Stimulated activated CD8-positive, alpha-beta memory T cell treated with anti-CD3 and anti-CD28 coated beads, Interleukin-2, amount 100 ng/mL, for 1 hour (primary cell): ENCODE measurements at places on chromosomes 5 and 9.

GRCh38 chr9:9790216-9790872, 822.5 kb downstream of the PTPRD start:
- no peak for DNase-seq

GRCh38 chr9:120892748-120893610, 16.0 kb upstream of the PHF19 start:
- DNase-seq: no peak

DNA sequence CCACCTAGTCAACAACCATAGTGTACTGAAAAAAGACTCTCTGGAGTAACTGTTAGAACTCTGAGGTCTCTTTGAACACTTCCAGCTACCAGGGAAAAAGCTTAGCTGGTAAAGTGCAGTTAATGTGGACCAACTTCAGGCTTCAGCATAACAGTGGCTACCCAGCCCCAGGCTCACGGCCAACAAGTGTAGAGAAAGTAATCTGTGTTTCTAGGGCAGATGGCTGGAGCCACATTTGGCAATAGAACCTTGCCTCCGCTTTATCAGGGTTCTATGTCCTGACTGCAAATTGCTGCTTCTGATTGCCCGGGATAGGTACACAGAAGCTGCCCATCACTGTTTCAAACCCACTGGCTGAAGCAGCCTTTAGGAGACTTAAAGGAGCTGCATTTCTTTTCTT, 76.0 kb upstream of the SIMC1 start:
- no peak for DNase-seq

- no peak for DNase-seq
Measured at GRCh38 chr9:20997503-20998076, 33.9 kb downstream of the HACD4 start.

DNA sequence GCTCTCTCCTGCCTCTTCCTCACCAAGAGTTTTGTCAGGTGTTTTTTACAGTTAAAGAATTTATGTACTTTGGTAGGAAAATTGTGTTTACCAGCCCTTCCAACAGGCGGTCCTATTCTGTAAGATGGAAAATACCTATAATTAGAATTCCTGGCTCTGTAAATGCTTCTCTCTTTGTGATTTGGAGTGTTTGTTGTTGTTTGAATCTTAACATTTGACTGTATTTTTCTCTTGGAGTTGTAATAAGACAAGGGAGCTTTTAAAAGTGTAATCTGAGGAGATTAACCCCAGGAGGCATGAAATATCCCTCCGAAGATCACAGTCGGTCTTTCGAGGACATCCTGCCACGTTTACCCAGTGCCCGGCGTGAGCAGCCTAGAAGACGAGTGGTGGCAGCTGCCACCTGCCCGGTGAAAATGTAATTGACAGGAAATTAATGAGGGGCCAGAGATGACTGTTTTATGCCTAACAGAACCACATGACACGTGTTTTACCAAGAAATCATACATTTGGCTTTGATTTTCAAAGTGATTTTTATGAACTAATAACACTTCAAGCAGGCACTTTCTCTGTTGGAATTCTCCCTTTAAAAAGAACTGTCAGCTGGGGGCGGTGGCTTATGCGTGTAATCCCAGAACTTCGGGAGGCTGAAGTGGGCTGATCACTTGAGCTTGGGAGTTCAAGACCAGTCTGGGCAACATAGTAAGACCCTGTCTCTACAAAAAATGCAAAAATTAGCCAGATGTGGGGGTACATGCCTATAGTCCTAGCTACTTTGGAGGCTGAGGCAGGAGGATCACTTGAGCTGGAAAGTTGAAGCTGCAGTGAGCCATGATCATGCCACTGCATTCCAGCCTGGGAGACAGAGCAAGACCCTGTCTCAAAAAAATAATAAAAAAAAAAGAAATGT, 20.0 kb downstream of the ANKRD33B start:
- DNase-seq: no peak

DNA sequence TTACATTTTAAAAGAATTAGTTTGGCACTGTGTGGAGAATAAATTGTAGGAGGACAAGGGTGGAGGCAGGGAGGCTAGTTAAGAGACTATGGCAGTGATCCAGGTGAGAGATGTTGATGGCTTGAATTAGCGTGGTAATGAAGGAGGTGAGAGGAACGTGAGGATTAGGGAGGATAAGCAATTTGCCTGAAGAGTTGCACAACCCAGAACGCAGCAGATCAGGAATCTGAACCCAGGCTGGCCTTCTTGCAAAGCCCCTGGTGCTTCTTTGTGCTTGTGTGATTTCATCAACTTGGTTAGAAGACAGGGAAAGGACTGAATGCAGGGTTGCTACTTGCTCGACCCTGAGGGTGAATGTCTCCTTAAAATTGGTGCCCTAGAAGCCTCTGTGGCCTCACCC, 6.9 kb upstream of the SCAMP1 start:
- no peak for DNase-seq

DNA sequence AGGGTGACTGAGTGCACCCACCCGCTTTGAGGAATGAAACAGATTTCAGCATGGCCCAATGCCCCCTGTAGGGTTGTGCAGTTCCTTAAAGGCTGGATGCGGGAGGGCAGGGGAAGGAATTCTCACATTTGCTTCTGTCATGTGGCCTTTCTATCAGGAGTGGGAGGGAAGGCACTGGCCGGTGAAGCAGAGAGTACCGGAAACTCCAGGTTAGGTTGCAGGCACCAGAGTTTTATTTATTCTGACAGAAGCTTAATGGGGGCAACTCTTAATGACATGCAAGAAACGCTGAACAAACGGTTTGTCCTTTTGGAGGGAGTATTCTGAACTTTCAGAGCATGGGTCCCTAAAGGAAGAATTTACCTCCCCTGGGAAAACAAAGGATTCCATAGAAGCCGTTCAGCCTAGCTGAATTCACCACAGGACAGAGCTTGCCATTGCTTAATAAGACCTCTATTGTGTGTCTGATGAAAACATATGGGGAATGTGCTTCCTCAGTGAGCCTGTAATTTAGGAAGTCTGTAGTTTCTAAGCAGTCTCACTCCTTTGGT, 44.1 kb upstream of the EQTN start:
- no peak for DNase-seq

GRCh38 chr5:74952406-74952805, 86.2 kb upstream of the FAM169A start:
- no peak for DNase-seq

- DNase-seq: no peak
Measured at GRCh38 chr9:5264219-5264595, 33.0 kb downstream of the INSL4 start.

GRCh38 chr9:76027416-76027815, 136.9 kb downstream of the PCSK5 start:
- no peak for DNase-seq

- no peak for DNase-seq
Measured at GRCh38 chr5:111256128-111256527, 31.9 kb downstream of the CAMK4 start.

GRCh38 chr5:181152406-181152805, 5.0 kb downstream of the OR2V2 start:
- no peak for DNase-seq

DNA sequence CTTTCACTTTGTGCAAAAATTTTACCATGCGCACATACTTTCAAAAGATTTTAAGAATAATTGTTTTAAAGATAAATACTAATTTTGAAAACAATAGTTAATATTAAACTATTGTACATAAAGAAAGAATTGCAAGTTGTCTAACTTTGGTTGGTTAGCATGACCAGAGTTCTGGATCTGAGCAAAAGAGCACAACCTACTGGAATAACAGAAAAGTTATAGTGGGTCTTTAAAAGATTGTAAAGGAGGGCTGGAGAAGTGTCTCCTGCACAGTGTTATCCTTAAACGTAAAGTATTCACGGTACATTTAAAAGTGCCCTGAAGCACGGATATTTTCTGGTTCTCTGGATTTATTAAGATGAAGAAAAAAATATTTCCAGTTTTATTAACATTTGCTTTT, 70.6 kb downstream of the GLIS3 start:
- no peak for DNase-seq

GRCh38 chr9:68462105-68462775, 78.4 kb downstream of the TMEM252 start:
- no peak for DNase-seq

GRCh38 chr9:132411091-132411508, 1.1 kb downstream of the CFAP77 start:
- DNase-seq: peak; percentile 26

GRCh38 chr9:72790989-72791388, 161.9 kb downstream of the ALDH1A1 start:
- DNase-seq: no peak

DNA sequence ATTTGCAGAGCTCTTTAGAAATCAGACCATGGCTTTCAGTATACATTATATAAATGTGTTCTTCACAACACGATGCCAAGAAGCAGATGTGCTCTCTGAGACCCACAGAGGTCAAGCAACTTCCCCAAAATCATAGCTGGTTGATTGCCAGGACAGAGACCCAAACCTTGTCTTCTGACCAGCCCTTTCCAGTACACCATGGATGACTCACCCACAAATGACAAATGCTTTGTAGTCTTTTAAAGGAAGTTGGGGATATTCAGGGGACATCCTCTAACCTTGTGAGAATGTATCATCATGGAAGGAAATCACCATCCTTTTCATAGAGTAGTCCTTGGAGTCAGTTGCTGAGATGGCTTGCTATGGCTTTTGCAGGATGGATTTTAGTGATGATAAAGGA, 30.1 kb downstream of the ZNF462 start:
- no peak for DNase-seq

GRCh38 chr9:99459919-99460318, 237.8 kb downstream of the SEC61B start:
- DNase-seq: no peak

- DNase-seq: no peak
Measured at GRCh38 chr5:127089191-127089590, 15.9 kb upstream of the C5orf63 start.

DNA sequence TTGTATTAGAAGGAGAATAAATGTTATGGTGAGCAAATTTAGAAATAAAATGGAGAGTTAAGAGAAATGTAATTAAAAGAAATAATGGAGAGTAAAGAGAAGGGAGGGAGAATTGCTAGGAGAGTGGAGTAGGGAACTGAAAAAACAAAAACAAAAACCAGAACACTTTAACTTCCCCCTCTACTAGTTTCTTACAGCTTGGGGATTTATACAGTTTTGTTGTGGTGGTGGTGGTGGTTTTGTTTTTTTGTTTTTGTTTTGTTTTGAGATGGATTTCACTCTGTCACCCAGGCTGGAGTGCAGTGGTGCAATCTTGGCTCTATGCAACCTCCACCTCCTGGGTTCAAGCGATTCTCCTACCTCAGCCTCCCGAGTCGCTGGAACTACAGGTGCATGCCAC, 322.4 kb downstream of the TMEM167A start:
- DNase-seq: no peak

DNA sequence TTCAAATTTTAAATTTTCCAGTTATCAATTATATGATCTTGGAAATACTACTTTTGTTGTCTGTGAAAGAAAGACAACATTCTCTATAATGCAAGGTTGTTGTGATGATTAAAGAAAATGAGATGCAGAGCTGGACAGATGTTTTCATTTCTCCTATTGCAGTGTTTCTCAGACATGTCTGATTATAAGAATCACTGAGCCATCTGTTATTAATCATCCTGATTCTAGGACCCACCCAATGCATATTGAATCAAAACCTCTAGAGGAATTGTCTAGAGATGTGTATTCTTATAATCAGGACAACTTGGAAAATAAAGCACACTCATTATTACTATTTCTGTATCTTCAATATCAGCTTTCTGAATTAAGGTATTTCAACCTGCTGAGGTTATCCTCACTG, 121.1 kb upstream of the ASTN2 start:
- no peak for DNase-seq

- DNase-seq: no peak
Measured at GRCh38 chr5:125579182-125579581, 832.7 kb upstream of the ZNF608 start.

DNA sequence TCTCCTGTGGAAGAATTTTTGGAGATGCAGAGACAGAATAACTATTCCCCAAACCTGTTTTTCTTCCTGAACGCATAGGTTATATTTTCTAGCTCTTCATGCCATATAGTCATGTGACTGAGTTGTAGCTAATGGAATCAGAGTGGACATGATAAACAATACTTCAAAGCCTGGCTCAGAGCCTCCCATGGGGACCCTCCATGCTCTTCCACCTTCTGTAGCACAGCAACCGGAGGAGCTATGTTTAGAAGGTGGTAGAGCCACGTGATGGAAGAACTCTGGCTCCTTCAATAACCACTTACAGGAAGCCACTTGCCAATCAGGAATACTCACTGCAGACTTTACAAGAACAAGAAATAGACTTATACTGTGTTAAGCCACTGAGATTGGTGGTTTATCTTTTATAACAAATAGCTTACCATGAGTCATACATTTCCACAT, 39.2 kb downstream of the NADK2 start:
- no peak for DNase-seq

- DNase-seq: no peak
Measured at GRCh38 chr9:21070906-21071305, 6.8 kb downstream of the IFNB1 start.

- no peak for DNase-seq
Measured at GRCh38 chr5:123699571-123699970, 187.6 kb downstream of the CSNK1G3 start.

DNA sequence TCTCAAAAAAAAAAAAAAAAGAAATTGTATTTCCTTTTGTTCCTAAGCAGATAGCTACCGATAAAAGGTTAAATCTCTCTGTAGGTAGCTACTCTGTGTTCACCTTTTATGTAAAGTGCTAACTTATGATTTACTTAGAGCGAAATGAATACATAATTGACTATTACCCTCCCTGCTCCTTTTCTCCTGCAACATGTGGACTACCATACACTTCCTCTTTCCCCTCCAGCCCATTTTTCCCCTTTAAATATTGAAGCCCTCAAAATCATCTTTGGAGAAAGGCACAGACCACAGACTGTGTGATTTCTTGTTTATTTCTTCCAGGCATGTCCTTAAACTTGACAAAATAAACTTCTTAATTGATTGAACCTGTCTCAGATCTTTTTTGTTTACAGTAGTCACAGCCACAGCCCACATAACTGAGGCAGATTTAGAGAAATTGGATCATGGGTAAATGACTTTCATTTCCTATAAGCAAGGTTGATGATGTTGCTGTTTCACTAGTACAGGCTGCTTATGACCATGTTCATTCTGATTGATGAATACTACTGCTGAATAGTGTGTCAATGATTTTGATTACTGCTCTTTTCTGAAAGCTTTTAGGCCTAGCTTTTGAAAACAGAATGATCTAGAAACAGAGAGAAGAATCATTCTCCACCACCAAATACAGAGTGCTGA, 59.2 kb downstream of the PHAX start:
- no peak for DNase-seq

DNA sequence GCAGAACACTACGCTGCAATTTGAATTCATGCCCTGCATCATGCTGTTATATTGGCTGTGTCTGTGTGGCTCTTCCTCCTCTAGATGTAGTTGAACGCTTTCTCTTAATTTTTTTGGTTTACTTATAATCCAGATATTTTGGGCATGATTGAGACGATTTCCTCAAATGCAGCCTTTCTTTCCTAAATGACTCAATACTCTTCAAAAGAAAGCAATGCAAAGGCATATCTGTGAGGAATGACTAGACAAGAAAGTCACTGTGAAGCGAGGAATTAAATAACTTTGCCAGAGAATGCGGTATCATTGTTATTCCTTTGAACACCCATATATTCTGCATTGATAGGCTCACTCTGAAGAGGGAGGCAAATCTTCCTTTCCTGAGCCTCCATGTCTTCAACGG, 152.8 kb downstream of the YIPF5 start:
- no peak for DNase-seq
